Activated T-helper 2 cell treated with anti-CD3 and anti-CD28 coated beads, Interferon-gamma antibody, Interleukin-2, Interleukin-4, amounts not matched to agents 10 μg/mL and 5 μg/mL and 100 μg/mL, durations not matched to agents 14 hours and 24 hours and 36 hours (primary cell): ENCODE measurements at places on chromosomes 2 and 18.

DNA sequence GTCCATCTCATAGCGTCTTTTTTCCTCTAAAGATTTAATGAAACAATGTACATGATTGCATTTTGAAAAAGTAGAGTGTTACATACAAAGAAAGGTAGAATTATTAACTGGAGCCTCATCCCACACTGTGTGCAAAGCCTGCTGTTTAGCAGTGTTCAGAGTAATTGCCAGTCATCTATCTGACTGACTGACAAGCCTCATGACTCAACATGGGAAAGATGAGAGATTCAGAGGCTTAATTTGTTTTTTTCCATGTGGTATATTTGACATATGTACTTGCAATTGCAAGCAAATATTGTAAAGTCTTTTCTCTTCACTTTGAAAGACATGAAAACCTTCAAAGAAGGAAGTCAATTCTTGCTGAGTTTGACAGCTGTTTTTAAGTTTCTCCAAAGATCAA is 14.7 kb downstream of the PCARE start:
- DNase-seq: no peak

- no peak for DNase-seq
Measured at GRCh38 chr2:99285526-99285925, 15.5 kb downstream of the LYG1 start.

- no peak for DNase-seq
Measured at GRCh38 chr18:75203416-75204268, 5.3 kb downstream of the PTGR3 start.

DNA sequence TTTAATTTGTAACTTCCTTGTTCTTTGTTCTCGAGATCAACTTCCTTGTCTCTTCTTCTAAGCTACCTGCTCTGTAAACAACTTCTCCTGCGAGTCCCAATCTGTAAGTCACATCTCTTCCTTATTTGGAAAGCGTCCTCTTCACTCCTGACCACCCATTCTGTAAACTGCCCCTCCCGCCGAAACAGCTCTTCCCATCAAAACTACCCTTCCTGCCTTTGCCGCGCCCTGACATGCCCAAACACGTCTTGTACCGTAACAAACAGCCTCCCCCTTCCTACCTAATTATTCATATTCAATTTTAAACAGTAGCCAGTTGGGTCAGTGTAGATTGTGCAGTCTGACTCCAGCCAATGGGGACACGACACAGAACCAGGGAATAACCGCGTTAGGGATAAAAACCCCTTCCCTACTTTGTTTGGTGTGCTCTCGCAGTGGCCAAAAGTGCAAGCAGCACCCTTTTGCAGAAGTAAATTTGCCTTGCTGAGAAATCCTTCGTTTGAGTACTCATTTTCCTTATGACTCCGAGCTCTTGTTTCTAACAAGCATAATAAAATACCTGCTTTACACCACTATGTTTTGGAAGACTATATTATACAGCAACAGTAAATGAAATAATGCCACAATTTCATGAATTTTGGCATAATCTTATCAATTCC is 39.8 kb downstream of the PIAS2 start:
- no peak for DNase-seq

DNA sequence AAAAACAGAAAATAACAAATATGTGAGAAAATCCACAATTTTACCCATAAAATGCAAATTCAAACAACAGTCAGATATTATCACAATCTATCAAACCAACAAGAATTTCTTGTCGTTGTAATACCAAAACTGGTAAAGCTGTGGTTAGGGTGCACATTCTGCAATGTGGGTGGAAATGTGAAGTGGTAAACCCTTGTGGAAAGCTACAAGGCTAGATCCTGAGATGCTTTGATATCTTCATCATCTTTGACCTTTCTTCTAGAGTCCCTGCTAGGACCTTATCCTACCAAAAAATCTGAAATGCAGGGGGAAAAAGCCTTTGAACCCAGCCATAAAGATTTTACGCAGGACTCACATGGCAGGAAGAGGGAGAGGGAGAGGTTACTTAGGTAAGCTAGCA is 17.2 kb upstream of the ATG16L1 start:
- peak; percentile 32 for DNase-seq

DNA sequence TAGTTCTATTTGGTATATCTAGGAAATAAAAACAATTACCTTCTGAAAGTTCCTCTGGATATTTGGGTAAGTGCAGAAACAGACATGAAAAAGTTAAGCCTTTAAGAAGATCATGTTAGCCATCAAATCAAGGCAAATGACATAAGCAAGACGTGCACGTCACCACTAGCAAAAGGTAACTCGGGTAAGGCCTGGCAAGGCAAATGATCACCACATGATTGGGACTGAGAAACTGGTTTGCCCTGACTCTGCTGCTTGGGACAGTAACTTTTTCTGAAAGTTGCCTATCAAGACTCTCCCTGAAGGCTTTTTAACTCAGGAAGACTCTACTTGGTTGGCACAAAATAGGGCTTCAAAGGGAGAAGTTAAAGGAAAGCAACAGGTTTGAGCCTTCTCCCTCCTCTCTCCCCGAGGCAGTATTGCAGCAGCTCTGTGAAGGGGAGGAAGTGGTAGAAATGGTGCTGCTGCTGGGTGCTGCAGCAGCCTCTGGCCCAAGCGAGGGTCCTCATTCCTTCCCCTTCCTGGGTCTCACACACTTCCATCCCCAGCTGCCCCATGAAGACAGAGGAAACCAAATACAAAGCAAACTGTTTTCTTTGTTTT is 17.1 kb upstream of the TMEM237 start:
- DNase-seq: no peak

GRCh38 chr2:100833331-100833730 is 13.4 kb downstream of the NPAS2 start:
- no peak for DNase-seq
